ENCODE measurements at places on chromosomes 2 and 18.
A peak's percentile ranks its signal among the peaks of the same experiment; 100 is the strongest.

- no peak for DNase-seq
Measured at GRCh38 chr2:138572318-138572717, 70.7 kb downstream of the SPOPL start.

DNA sequence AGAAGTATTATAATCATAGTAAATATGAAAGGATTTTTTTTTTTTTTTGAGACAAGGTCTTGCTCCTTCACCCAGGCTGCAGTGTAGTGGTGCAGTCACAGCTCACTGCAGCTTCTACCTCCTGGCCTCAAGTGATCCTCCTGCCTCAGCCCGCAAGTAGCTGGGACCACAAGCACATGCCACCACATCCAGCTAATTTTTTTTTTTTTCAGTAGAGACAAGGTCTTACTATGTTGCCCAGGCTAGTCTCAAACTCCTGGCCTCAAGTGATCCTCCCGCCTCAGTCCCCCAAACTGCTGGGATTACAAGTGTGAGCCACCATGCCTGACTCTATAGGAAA lies 301.6 kb upstream of the STON1 start:
- DNase-seq = no peak

GRCh38 chr2:38131676-38132075 lies 55.7 kb upstream of the CYP1B1 start:
- DNase-seq = no peak

DNA sequence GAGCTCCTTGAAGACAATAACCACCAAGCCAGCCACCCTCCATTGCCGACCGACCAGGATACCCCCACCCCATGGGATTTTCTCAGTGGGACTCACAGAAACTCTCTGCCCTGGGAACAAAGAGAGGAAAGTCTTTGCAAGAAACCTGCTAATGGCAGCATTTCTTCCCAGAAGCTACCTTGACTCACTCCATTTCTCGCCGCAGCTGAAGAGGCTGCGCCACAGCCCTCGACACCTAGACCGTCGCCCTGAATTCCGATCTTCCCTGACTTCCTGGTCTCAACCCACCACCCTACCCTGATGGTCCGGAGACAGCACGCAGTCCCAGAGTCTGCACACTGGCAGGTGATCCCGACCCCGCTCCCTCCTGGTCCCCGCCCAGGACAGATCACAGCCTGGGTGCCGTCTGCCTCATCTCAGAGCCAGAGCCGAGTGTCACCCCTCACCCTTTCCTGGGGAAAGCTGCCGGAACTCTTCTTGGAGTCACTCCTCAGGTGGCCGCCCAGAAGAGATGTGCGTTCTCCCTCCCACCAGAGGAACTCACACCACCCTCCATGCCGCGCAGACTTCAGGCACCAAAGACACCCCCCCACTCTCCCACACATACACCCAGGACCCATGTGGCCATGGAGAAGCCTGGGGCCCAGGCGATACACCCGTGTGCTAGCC lies 24.6 kb downstream of the AQP12A start:
- no peak for DNase-seq

DNA sequence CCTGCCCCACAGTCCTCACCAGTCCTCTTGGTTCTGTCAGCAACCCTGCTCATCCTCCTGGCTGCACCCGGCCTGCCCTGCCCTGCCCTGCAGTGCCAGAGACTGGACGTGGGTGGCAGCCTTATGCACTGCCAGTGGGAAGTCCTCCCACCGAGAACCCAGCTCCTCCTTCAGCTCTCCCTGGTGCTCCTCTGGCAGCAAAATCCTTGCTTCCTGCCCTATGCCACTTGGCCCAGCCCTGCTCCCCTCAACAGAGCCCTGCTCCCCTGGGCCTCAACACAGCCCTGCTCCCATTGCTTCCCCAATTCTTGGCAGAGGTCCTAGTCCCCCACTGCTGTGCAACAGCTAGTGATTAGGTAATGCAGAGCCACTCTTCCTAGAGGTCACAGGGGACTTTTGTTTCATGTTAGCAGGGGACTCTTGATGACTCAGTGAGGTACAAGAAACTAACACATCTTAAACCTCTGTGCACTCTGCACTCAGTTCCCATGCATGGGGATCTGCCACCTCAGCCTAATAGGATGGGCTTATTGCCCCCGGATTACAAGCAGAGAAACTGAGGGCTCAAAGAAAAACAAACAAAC lies 58.0 kb upstream of the EDAR start:
- DNase-seq = no peak

DNA sequence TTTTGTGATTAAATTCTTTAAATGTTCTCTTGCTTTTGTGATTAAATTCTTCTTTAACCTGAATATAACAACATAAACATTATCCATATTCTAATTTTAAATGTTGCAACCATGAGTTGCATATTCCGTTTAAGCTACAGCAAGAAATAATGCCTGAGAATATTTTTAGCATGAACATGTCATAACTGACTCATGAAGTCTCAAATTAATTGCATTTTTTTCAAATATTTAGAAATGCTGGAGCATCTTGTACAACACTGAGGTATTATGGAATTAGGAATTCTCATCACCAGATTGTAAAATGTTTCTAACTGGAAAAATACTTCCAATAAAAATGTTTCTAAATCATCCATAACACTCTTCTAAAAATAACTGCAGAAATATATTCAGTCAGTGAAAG lies 14.7 kb downstream of the ROCK2 start:
- no peak for DNase-seq

- no peak for DNase-seq
Measured at GRCh38 chr2:179132076-179132475, 82.1 kb upstream of the CCDC141 start.

- no peak for DNase-seq
Measured at GRCh38 chr18:35239314-35239713, 1.5 kb upstream of the ZNF397 start.

GRCh38 chr2:118502106-118502505 lies 345.3 kb downstream of the EN1 start:
- no peak for DNase-seq

DNA sequence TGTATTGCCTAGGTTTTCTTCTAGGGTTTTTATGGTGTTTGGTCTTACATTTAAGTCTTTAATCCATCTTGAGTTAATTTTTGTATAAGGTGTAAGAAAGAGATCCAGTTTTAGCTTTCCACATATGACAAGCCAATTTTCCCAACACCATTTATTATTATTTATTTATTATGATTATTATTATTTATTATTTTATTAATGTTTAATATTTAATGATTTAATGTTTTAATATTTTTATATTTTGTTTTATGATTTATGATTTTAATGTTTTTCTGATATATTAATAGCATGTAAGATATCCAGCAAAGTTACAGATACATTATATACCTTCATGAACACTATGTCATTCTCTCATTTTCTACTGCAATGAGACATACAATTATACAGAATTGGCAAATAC lies 1082.0 kb downstream of the DSC3 start:
- DNase-seq = no peak

DNA sequence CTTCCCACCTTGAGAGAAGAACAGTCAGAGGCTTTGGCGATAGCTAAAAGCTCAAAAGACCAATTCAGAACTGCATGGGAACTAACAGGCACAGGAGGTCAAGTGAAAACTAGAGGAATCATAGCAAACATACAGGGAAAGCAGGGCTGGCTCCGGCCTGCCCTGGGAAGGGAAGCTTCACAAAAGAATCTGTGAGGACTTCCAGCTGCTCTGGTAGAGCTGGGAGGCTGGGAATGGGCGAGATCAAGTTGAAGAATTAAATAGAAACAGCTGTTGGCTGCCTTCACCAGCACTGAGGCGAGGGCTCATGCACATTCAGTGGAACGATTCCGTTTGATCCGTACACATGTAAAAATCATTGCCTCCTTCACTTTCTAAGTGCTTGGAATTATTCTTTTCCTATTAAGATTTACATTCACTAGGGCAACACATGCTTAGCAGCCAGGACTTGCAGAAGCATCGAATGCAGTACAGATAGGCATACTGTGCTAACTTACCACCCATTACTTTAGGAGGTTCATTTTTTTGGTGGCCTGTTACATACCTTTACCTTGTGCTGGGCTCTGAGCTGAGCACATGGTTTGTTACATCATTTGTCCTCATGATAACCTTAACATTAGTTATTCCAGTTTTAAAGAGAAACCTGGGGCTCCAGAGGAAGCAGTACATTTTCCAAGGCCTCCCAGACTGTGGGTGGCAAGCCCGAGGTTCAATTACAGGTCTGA lies 125.4 kb upstream of the RNF152 start:
- peak; percentile 86 for DNase-seq

DNA sequence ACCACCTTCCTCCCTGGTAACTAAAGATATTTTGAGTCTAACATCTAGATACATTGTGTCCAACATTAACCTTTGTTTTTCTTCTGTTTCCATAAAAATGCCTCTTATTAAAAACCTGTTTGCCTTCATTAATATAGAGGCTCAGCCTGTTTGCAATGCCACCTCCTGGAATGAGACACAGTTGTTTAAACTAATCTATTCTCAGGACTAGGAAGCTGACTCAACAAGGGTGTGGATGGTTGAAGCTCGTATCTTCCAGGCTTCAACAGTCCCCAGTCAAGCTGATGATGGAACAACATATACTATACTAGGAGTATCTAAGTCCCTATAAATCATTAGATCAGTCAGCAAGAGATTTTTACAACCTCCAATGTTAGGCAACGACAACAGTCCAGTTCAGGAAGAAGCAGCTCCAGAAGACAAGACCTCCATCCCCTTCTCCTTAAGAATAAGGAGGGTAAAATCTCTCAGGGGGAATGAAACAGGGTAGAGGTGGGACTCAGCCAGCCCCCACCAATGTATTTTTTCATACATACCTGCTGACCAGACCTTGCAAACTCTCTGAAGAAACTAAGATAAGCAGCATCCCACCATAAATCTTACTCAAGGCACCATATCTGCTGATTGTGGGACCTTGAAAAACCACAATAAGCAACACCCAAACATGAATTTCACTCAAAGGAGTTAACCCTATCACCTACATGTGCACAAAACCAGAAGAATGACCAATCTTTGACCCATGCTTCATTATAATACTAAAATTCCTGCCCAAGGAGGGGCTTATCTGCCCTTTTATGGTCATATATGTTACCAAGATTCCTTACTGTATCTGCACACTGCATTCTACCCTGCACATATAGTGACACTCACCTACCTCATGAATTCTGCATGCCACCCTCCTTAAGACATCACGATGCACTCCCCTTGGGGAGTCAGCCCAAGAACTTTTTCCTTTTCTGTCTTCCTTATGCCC lies 21.4 kb downstream of the ZNF24 start:
- no peak for DNase-seq

- DNase-seq = no peak
Measured at GRCh38 chr2:178473373-178473772, 5.0 kb downstream of the FKBP7 start.

DNA sequence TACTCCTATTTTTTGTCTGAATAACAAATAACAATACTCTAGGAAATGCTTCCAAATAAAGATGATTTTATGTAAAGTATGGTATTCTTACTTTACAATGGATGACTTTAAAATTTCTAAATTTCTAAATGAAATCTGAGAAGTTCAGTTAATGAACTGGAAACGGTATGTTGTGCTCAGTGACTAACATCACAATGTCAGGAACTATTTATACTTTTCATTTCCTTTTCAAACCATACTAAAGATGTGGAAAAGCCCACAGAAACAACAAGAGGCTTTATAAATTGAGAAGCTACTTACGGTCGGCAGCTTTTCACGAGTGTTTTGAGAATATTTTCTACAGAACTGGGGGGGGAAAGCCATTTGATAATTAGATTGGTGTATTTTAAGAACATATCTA lies 31.1 kb downstream of the PSME4 start:
- no peak for DNase-seq

DNA sequence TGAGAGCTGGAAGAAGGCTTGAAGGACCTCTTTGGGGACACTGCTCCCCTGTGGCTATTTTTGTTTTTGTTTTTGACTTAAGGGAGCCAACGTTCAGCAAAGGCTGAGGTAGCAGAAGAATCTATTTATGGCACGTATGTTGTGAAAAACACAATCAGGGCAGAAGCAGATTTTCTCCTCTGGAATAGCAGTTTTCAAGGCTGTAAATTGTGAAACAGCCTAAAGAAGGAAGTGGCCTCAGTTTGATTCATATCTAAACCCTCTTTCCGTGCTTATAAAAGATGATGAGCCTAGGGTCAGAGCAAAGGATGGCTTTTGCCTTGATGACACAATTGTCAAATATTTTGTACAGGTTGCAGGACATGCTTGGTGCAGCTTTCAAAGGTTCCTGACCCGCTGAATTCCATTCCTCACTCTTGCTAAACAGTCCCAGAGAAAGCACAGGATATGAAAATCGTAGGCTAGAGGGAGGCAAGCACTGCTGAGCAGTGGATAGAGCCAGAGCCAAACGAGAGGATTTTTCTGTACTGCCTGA lies 106.2 kb upstream of the DLX2 start:
- DNase-seq = no peak

DNA sequence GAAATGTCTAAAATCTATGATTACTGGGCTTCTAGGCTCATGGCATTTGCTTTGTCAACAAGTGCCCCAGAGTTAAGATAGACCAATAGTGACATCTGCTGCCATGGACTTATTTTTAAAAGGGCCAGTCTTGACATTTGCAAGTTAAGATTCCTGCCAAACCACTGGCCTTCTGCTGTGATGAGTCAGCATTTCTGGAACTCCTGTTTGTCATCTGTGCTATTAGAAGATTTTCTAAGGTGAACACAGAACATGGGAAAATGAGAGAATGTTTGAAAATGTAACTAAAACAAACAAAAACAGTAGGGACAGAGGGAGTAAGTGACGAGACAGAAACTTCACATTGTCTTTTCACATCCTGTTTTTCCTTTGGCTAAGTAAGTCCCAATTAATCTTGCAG lies 93.7 kb upstream of the WDR75 start:
- no peak for DNase-seq

- no peak for DNase-seq
Measured at GRCh38 chr18:58276789-58277739, 233.0 kb downstream of the NEDD4L start.

DNA sequence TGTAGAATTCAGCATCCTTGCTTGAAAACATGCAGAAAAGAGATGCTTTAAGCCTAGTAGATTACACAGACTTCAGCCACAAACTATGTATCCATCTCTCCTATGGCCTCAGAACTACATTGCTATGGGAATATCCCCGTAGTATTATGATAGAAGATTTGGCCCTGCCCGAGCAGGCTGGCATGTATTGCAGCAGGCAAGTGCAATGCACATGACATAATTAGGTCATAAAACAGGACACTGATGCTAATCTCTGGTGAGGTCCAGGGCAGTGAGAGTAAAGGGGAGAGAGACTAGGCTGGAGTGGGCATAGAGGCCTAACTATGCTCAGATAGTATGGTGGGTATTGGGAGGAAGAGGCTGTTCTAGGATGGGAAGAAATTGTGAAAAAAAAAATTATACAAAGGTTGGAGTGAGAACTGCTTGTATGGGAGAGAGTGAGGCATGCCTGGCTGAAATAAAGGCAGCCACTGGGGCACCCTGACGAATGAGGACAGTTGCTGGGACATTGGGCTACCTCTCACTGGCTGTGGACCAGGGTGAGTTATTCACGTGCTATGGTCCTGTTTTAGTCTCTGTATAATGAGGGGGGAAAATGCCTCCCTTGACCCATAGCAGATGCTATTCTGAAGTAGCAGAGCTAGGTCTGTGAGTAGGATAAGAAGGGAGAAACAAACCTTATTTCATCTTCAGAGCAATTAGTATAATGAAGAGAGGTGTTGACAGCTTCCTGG lies 1.6 kb upstream of the PLA2R1 start:
- no peak for DNase-seq

Measured in left forelimb (tissue), 1 donor.